Hepatocyte (in vitro differentiated cells): ENCODE measurements at places on chromosomes 5 and 9.
A peak's percentile ranks its signal among the peaks of the same experiment; 100 is the strongest.

DNA sequence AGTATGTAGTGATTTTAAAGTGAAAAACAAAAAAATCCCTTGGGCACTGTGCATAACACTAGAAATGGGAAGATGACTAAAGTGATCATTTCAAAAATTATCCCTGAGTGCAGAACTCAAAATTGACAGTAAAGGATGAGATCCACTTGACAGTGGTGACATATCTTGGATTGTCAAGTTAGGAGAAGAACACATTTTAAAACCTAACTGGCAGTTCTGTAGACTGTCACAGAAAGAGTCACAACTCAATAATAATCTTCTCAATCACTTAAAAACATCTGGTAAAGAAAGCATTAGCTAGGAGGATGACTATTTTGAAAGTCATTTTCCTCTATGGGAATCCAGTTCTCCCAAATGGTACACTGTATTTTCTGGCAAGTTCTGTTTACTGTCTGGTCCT, 127.1 kb downstream of the PIP5K1B start:
- no peaks in the 10 kb centered on the region for H3K4me1 ChIP-seq
- H3K36me3 ChIP-seq, result no peaks in the 10 kb centered on the region
- no peaks in the 10 kb centered on the region for H3K27me3 ChIP-seq
- no peak for DNase-seq
- no peak overlapping the region for H3K27ac ChIP-seq

- DNase-seq, result peak; percentile 69
- no peak overlapping the region for H3K4me3 ChIP-seq
- no peak overlapping the region for H3K27ac ChIP-seq
- H3K36me3 ChIP-seq, result no peaks in the 10 kb centered on the region
These were observed 229.4 kb downstream of the DMAC1 start for GRCh38 chr9:7570107-7570720.

- no peaks in the 10 kb centered on the region for H3K36me3 ChIP-seq
- DNase-seq, result no peak
- no peaks in the 10 kb centered on the region for H3K27me3 ChIP-seq
- no peaks in the 10 kb centered on the region for H3K4me1 ChIP-seq
- H3K4me3 ChIP-seq, result no peak overlapping the region
These were observed 104.3 kb downstream of the TRPM6 start for GRCh38 chr9:74783408-74783807.

GRCh38 chr5:144207875-144208444, 37.3 kb downstream of the KCTD16 start:
- peaks cover 9% of the 10 kb centered on the region for H3K4me1 ChIP-seq
- no peaks in the 10 kb centered on the region for H3K36me3 ChIP-seq
- H3K27me3 ChIP-seq, result no peaks in the 10 kb centered on the region
- no peak overlapping the region for H3K27ac ChIP-seq

DNA sequence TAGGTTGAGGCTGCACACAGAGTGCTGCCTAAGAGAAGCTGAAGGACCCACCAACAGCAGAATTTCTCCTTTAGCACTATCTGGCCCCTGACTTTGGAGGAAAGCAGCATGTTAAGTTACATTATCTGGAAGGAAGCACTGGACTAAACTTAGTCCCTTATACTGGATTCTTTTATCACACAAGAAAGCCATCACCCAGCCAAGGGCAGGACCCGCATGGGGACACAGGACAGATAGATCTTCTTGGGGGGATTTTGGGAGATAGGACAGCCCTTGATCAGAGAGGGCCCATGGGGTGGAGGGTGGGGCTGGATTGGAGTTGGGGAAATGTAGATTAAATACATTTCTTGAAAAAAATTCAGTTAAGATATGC, 14.4 kb downstream of the ANKRD33B start:
- no peaks in the 10 kb centered on the region for H3K27me3 ChIP-seq
- DNase-seq, result no peak
- H3K27ac ChIP-seq, result no peak overlapping the region
- H3K36me3 ChIP-seq, result no peaks in the 10 kb centered on the region
- H3K4me3 ChIP-seq, result no peak overlapping the region

DNA sequence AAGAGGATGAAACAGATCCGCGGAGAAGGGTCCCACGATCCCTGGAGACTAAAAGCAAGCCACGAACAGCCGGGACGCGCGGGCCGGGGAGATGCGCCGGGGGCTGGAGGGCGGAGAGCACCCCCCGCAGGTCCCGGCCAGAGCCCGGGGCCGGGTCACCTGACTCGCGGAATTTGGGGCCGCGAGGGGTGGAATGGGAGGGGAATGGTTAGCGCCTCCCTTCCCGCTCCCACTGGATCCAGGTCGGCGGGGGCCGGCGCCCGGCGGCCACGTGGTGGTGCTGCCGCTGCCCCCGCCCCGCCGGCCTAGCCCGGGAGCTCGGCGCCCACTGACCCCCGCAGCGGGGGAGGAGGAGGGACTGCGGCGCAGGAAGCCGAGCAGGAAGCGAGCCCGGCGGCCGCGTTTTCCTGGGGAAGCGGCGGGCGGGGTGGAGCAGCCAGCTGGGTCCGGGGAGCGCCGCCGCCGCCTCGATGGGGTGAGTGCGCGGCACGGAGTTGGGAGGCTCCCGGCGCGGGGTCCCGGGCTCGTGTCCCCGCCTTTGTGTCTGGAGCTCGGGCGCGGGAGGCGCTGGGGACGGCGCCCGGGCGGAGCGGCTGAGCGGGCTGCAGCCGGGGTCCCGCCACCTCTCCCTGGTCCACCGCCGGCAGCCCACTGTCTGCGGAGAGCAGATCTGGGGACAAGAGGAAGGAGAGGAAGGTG, at the start of gene RAI14:
TSS of gene RAI14 (plus strand) at position 328 of the 699 bp plus-strand sequence. CDS start 30,592 bp downstream, outside the sequence.
- no peaks in the 10 kb centered on the region for H3K36me3 ChIP-seq
- peaks cover 10% of the 10 kb centered on the region for H3K4me1 ChIP-seq
- peak; percentile 92 for DNase-seq
- H3K27ac ChIP-seq, result peak within 1 kb of the TSS; percentile 98

DNA sequence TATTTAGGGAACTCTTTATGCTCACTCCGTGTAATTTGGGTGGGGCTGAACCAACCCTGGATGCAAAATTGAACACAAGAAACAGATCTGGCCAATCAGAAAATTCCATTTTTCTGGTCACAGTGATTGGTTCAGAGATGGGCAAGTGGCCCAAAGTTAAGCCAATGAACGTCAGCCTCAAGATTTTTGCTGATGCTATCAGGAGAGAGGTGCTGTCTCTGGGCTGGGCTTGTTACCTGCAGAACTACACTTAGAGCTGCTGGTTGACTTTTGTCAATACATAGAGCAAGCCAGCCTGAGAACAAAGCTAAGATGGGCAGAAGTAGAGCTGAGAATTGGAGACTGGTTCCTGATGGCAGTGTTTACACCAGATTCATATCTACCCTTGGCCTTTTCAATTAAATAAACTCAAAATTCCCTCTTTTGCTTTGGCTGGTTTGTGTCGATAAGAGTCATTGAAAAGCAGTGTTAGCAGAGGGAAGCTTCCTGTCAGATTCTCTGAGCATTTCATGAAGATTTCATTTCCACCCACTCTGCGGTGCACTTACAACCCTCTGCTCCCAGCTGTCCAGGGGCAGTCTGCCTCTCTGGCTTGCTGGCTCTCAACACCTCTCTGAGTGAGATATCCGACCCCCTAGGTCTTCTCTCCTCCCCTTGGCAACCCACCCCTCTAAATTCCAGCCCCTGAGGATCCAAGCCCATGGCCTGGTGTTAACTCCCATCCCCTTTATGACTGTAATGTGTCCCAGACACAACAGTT, 64.5 kb upstream of the PPARGC1B start:
- H3K4me1 ChIP-seq, result no peaks in the 10 kb centered on the region
- H3K27ac ChIP-seq, result no peak overlapping the region
- no peaks in the 10 kb centered on the region for H3K27me3 ChIP-seq
- no peak for DNase-seq
- no peaks in the 10 kb centered on the region for H3K36me3 ChIP-seq
- H3K4me3 ChIP-seq, result no peak overlapping the region

DNA sequence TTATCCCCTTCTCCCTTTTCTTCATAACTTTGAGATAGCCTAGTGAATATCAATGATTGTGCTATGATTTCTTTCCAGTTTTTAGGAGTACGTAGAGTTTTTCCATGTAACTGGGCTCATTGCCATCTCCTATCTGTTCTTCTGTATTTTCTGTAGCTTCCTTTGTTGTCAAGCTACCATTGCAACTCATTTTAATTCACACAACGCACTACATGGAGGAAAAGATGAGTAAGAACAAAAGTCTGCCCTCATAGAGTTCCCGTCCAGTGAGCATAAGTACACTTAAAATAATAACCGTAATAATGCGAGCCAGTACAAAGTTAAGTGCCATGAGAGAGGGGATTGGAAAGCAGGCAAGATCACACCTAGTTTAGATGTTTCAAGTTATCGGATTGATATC, 177.7 kb downstream of the PAM start:
- no peak overlapping the region for H3K27ac ChIP-seq
- no peaks in the 10 kb centered on the region for H3K36me3 ChIP-seq
- no peak for DNase-seq
- H3K4me3 ChIP-seq, result no peak overlapping the region
- H3K4me1 ChIP-seq, result no peaks in the 10 kb centered on the region

- no peak overlapping the region for H3K4me3 ChIP-seq
- H3K27me3 ChIP-seq, result no peaks in the 10 kb centered on the region
- peak overlapping the region; percentile 37 for H3K27ac ChIP-seq
- no peaks in the 10 kb centered on the region for H3K36me3 ChIP-seq
- DNase-seq, result peak; percentile 44
- peaks cover 33% of the 10 kb centered on the region for H3K4me1 ChIP-seq
These were observed 36.6 kb upstream of the SPTLC1 start for GRCh38 chr9:92151691-92152393.

DNA sequence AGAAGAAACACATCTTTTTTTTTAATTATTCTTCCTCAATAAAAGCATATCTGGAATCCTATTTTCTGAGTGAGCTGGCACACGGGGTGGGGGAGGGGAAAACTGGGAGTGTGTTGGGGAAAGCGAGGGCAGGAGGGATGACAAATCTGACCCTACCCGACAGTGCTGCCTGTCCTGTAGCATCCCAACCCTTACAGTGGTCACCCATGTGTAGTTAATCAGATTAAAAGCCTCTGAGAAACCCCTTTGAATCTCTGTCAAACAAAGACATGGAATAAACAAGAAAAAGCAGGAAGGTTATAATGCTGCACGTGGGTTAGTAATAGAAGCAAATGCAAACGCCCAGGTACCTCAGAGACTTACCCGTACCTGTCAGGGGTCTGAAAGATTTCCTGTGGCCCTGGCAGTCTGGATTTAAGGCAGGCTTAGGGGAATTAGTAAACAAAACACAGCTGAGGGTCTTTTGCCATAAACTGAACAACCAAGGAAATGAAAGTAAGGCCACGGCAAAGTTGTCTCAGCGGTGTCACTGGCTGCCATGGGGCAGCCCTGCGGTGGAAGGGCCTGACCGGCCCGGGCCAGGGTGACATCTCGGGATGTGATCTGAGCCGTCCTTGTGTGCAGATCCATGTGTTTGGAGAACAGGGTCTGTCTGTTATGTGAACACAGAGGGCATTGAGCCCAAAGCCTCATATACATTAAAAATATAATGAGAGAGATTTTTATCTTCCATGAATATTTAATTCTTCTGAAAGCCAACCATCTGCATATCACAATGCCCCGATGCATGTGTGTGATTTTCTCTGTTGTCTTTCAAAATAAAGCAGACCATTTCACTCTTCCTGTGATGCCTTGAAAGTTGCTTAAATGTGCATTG, 308.2 kb downstream of the ZNF608 start:
- no peak overlapping the region for H3K4me3 ChIP-seq
- H3K36me3 ChIP-seq, result no peaks in the 10 kb centered on the region
- no peak overlapping the region for H3K27ac ChIP-seq
- DNase-seq, result no peak
- H3K27me3 ChIP-seq, result no peaks in the 10 kb centered on the region
- no peaks in the 10 kb centered on the region for H3K4me1 ChIP-seq

DNA sequence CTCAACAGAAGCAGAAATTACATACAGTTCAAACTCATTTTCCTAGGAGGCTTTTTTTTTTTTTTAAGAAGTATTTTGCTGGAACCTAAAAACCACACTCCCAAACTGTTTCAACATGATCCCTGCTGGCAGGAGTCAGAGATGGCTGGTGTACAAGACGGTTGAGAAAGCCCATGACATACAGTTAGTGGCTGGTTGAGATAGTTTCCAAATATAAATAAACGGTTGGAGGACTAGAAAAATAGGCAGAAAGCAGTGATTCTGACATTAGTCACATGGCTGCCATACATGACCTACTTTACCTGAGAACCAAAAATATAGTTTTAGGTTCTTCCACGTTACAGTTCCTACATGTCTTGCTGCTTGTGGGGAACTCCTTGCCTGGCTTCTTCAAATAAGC, 31.7 kb upstream of the BASP1 start:
- no peaks in the 10 kb centered on the region for H3K27me3 ChIP-seq
- peaks cover 6% of the 10 kb centered on the region for H3K4me1 ChIP-seq
- no peaks in the 10 kb centered on the region for H3K36me3 ChIP-seq
- DNase-seq, result no peak

GRCh38 chr5:65247594-65247993, 234.1 kb downstream of the ADAMTS6 start:
- no peak overlapping the region for H3K27ac ChIP-seq
- H3K4me3 ChIP-seq, result no peak overlapping the region
- no peaks in the 10 kb centered on the region for H3K27me3 ChIP-seq
- H3K4me1 ChIP-seq, result no peaks in the 10 kb centered on the region

DNA sequence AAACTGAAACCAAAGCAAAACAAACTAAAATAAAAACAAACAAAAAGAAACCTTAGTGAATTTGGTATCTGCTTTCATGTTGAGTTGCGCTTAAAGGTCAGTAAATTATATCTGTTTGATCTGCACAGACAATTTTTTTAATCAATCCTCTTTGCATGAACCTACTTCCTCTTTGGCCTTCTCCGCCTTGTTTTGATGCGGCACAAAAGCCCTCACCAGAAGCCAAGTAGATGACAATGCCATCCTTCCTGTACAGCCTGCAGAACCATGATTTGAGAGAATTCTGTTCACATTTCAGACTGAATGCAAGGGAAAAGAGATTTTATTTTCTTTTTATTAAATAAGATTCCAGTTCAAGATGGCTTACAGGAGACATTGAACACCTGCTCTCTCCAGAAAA, 473.6 kb upstream of the FTMT start:
- H3K36me3 ChIP-seq, result no peaks in the 10 kb centered on the region
- DNase-seq, result no peak
- H3K4me3 ChIP-seq, result no peak overlapping the region
- H3K27ac ChIP-seq, result no peak overlapping the region

DNA sequence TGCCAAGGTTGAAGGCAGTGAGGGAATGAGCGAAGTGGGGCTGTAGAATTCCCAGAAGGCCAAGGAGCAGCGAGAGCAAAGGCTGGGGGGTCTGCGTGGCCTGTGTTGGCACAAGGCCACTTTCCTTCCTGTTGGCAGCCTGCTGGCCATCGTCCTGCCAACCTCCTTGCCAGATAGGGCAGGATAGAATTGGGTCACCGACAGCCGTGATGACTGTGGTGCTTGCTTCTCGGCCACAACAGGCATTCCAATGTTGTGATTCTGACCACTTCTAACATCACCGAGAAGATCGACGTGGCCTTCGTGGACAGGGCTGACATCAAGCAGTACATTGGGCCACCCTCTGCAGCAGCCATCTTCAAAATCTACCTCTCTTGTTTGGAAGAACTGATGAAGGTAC, 18.9 kb downstream of the TRIP13 start:
- H3K27me3 ChIP-seq, result no peaks in the 10 kb centered on the region
- no peak overlapping the region for H3K27ac ChIP-seq
- no peaks in the 10 kb centered on the region for H3K4me1 ChIP-seq
- H3K36me3 ChIP-seq, result no peaks in the 10 kb centered on the region
